ENCODE measurements at places on chromosomes 11 and 22.

DNA sequence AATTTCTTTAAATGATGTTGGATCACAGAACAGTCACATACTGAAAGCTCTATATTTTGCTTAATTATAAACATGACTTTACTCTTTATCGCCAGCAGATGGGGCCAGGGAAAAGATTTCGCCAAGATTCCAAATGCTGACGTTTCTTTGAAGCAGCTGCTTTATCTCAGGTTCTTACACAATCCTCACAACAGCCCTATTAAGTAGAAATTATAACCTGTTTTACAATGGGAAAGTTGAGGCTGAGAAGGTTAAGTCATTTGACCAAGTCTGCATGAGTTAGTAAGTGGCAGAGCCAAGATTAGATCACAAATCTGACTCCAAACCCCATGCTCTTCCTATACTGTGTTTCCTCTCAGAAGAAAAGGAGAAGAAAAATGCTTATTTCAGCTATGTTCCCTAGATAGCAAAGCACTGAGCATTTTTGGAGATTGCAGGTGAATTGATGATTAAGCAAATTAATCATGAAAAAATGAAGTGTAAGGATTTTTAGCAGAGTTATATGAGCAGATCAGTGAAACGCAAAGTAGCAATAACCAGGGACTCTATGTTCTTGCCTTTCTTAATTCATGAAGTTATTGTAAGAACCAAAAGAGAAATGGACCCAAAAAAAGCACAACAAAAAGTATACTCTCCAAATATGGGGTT, 79.0 kb downstream of the AASDHPPT start:
- peak; percentile 91 for DNase-seq

- peak; percentile 22 for DNase-seq
These were observed 31.6 kb upstream of the WNT11 start for GRCh38 chr11:76237914-76238313.

DNA sequence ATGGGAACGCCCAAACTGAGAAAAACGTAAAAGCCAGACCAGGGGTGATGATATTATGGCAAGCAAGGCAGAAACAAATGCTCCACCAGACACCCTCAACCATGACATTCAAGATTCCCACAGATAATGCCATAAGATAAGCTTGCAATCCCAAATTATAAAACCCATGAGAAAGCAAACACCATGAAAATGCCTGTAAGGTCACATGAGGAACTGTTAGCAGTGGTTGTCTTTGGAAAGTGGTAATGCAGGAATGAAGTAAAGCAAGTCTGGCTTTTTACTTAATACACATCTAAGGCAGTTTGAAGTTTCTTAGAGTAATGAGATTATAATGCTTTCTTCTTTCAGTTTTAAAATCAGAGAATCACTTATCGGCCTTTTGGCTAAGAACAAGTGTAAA, 111.0 kb downstream of the MN1 start:
- no peak for DNase-seq

DNA sequence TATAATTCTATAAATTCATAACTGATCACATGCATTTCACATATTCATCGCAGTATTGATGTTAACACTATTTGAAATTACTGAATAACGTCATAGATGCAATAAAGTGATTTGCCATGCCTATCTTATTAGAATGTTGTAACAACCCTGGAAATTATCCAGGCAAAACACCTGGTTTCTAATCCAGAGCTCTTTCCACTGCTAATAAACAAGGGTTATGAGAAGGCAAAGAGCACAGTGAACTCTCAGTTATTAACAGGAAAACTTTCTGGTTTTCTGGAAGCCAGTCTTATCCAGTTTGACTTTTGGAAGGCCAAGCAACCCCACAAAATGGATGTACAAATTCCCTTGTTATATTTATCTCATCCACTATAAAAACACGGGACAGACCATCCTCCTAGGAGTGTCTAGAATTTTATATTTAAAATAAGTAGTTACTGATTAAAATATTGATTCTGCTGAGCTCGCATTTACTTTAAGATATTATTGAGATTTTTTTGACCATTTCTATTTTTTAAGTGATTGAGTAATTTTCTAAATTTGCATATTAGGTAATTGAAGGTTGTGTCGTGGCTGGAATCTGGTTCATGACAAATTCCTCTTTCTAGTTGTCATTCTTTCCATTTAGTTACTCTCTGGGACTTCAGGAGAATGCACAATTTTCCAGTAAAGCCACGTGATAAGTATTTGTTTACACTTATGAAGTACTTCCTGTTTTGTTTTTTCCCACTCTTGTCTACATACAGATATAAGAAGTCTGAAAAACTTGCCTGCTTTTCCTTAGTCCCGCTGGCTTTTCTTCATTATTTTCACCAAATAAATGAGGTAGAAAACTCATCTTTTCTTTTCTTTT, 47.9 kb downstream of the DCUN1D5 start:
- DNase-seq = no peak

Measured in amniotic epithelial cell (primary cell).